Adipose tissue (tissue), 3 donors: ENCODE measurements at places on chromosomes 12 and 14. TPM values are rescaled to one million over a fixed set of nuclear protein-coding genes. Genes with fewer than 3 reads are reported as not detected.

Gene CAMKK2
- 10.6 TPM for polyA plus RNA-seq

Gene SAMD15
- polyA plus RNA-seq = 0.54 TPM

Gene FAM222A
- 0.34 TPM for polyA plus RNA-seq

Gene KRT2
- polyA plus RNA-seq = not detected

Gene CMKLR1
- 5.3 TPM for polyA plus RNA-seq
